ENCODE measurements at places on chromosomes 12 and 14. TPM values are rescaled to one million over a fixed set of nuclear protein-coding genes. Genes with fewer than 3 reads are reported as not detected.
A peak's percentile ranks its signal among the peaks of the same experiment; 100 is the strongest.

DNA sequence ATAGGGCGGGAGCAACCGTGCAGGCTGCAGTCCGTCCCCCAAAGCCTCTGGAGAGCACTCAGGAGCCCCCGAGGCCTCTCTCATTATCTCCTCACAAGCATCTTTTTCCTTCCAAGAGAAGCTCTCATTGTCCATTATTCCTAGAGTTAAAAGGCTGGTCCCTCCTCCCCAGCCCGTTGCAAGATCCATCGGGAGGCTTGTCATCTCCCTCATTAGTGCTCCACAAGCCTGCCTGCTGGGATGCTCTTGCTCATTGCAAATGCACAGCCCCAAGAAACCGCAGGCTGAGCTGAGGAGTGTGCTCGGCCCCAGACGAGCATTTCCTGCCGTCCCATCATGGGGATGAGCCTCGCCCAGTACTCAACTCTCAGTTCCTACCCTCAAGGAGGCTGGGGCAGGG, 23.3 kb downstream of the NUAK1 start:
- DNase-seq, result no peak

GRCh38 chr14:69107407-69108003, 45.4 kb downstream of the DCAF5 start:
- DNase-seq, result peak; percentile 86

GRCh38 chr12:66035288-66035966, 95.1 kb downstream of the LLPH start:
- DNase-seq, result peak; percentile 72

The ASB2 gene
- not detected for total RNA-seq

DNA sequence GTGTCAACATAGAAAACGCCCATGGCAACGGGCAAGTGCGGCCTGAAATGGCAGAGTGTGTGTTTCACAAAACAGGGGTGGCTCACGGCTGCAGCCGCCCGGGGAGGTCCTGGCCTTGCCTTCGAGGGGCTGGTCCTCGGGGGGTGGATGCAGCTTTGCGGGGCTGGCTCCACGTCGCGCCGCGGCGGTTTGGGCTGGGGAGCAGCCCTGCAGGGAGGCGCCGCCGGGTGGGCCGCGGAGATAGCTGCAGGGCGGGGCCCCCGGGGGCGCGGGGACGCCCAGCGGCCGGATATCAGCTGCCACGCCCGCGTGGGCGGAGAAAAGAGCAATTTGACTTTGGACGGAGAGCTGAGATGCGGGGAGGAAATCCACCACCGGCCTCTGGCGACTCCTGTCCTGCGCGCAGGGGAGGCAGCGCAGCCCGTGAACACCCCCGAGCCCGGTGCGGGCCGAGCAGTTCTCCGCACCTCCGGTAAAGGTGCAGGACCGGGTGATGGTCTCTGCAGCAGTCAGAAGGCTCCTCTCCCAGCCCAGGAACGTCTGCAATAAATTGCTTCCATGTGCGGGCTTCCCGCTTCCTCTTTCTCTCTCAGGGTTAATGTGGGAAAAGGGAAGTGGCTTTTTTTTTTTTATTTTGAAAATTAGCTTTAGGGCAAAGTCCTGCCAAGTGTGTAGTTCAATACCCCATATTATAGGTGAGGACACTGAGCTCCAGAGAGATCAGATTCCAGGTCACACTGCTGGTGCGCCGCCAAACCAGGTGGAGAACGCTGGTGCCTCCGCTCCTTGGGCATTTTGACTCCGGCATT, 110.5 kb downstream of the ARF6 start:
- DNase-seq, result peak; percentile 46

DNA sequence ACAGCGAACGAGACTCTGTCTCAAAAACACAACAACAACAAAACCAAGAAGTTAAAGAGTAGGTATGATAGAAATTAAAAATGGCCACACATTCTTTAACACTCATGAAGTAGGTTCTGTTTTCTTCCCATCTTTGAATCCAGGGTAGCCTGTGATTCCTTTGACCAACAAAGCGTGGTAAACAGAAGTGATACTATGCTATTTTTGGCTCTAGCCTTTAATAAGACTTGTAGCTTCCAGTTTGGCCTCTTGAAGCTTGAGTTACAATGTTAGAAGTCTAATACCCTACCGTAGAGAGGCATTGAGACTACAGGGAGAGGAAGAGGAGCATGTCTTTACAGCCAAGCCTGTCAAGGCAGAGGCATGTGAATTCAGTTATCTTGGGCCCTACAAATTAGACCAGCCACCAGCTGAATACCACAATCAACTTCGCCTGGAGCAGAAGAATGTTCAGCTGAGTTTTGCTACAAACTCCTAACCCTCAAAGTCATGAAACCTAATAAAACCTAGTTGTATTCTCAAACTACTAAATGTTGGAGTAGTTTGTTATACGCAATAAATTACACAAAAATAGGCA, 4.9 kb upstream of the NEMF start:
- DNase-seq, result no peak

- no peak for DNase-seq
These were observed 871 bp upstream of the TGM1 start for GRCh38 chr14:24263848-24264247.

DNA sequence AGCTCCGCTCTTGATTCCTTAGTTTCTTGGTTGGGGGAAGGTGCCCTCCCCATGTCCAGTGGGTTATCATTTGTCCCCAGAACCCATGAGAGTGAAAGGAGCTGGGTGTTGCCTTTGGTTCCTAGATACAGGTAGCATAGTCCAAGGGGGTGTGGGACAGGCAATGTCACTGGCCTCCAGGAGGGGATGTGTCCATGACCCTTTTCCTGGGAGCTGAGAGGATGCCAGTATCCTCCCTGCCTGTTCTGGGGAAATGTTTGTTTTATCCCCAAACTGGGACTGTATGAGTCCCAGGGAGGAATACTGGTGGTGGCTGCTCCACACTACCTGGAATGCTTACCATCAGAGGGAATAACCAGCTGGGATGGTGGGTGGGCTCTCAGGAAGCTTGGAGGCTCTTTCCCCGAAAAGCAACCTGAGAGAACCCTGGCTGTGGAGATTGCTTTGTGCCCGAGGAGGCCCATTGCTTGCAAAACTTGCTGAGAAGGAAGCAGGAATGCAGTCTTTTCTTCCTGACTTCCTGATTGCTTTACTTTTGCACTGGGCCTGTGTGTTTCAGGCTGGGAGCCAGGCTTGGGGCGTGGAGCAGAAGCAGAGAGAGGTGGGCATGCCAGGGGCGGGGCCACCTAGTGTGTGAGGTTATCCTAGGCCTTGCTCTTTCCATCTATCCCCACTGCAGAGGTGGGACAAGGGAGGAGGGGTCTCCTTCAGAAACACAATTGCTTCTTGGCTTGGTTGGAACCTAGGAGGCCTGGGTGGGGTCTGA, 715 bp upstream of the SLC10A1 start:
- no peak for DNase-seq

DNA sequence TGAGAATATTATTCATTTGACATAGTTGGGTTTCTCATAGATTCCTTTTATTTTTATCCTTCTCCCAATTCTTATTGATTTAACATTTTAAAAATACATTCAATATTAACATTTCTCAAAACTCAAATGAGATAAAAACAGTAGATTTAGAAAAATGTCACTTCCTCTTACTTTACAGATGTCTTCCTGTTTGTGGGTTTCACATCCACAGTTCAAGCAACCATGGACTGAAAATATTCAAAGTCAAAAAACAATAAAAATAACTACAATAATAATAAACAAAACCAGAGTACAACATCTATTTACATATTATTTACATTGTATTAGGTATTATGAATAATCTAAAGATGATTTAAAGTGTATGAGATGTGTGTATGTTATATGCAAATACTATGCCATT, 111.3 kb upstream of the SLC16A7 start:
- DNase-seq, result no peak

DNA sequence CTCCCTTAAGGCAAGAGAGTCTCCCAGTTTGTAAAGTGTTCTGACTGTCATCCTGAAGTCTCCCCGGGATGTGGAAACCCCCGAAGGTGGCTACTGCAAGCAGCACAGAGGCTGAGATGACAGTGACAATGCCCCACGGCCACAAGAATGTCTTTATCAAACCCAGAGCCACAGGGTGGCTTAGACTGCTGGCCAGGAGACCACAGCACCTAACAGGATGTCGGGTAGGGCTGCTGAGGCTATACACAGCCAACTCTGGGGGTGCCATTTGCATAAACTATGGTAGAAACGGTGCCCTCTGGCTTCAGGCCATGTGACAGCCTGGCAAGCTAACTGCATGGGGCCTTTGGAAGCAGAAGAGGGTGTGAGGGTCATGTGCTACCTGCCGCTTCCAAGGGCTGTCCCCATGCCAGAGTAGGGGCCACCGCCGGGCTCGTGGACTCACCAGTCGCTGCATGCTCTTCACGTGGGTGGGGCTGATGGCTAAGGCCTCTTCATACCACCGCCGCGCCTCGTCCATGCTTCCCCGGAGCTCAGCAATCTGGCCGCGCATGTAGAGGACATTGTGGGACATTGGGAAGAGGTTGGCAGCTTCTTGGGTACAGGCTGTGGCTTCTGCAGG, 180.9 kb downstream of the CALM1 start:
- no peak for DNase-seq

The TAS2R9 gene
- not detected for total RNA-seq

- no peak for DNase-seq
These were observed 94.8 kb downstream of the SLC24A4 start for GRCh38 chr14:92417759-92418158.

GRCh38 chr12:28129031-28129430, 61.2 kb upstream of the CCDC91 start:
- DNase-seq, result no peak

The SOX5 gene
- 0.33 TPM for total RNA-seq

DNA sequence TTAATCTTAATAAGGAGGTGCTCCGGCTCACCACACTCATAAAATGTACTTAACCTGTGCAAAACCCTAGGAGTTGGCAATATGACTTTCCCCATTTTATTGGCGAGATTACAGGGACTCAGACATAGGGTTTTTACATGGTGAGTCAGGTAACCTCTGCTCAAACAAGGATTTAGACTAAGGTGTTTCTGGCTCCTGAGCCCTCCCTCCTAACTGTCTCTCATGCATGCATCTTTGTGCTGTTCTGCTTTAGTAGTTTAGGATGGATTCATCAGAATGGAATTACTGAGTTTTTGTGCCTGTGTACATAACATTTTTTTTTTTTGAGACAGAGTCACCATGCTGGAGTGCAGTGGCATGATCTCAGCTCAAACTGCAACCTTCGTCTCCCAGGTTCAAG, 993.3 kb upstream of the TMEM132C start:
- DNase-seq, result no peak

GRCh38 chr12:29569132-29569757, 71.8 kb upstream of the OVCH1 start:
- peak; percentile 33 for DNase-seq

DNA sequence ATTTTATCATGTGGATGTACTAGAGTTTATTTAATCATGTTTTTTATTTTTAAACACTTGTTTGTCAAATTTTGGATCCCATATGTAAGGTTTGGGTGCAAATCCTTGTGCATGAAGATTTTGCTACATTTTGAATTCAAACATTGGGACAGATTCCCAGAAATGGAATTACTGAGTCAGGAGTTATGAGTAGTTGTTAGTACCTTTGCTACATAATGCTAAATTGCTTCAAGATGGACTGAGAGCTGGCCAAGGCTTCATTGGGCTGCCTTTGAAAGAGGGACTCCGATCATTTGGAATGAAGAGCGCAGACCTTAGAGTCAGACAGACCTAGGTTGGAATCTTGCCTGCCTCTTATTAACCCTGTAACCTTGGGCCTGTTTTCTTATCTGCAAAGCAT, 154.9 kb upstream of the PWP1 start:
- no peak for DNase-seq

DNA sequence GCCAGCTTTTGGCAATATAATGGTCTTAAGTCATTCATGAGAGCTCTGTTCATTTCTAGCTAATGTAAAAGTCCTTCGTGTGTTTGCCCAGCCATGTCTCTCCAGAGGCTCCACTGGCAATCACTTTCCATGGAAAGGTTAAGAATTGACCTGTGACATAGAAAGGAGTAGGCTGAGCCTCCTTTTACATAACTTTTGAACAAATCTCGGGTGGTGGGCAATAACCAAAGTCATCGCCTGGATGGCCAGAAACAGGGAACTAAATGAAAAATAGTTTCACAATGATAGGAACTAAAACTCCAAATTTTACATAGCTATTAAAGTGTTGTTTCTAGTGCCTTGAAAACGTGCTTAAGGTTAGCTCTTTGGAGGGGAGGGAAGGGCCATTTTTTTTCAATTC, 6.5 kb downstream of the BHLHE41 start:
- DNase-seq, result no peak

The AICDA gene
- total RNA-seq, result not detected

The B3GNT4 gene
- total RNA-seq, result 0.17 TPM

DNA sequence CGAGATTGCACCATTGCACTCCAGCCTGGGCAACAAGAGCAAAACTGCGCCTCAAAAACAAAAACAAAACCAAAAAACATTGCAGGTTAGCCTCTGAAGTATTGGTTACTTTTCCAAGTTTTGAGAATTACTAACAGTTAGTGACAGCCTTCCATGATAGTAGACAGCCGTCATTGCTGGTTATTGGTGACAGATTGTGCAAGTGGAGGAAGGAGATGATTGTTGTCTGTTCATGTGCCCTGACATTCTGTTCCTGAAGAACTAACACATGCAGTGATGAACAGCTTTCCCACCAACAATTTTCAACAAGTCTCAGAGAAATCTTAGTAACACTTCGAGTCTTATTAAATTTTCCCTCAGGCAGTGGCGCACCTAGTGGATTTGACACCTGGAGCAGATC, 89.3 kb upstream of the NAP1L1 start:
- DNase-seq, result no peak

DNA sequence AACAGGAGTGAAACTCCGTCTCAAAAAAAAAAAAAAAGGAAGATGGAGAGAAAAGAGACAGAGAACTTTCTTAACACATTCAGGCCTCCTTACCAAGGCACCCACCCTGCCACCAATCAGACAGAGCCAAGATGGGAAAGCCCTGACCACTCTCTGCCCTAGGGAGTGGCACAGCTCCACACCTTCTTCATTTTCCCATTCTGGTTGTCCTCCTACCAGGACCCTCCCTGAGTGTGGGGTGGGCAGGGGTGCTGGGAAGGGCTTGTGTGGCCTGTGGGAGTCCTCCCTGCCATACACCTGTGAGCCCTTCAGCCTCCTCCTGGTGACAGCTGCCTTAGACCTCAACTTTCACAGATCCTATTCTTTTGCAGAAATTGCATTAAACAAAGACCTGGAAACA, 513.6 kb downstream of the BCL11B start:
- no peak for DNase-seq

DNA sequence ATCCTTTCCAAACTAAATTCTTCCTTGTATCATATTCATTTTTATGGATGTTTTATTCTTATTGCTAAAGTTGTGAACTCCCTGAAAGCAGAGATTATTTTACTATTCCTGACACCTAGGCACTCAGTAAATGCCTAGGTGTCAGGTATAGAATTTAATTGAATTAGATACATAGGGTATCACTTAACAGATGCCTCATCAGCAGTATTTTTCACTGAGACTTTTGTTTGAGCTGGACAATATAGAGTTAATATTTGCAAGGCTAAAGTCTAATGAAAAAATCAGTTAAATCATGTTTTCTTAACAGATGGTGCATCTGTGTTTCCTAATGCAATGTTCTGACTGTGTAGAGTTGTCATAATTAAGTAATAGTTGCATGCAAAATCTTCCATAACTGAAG, 182.7 kb downstream of the DERA start:
- DNase-seq, result no peak

GRCh38 chr14:91755570-91756295, 23.8 kb upstream of the CATSPERB start:
- DNase-seq, result peak; percentile 1

GRCh38 chr12:25979059-25979458, 20.6 kb downstream of the RASSF8 start:
- DNase-seq, result peak; percentile 37

Measured in dermis blood vessel endothelial cell (primary cell).